Activated T-cell treated with anti-CD3 and anti-CD28 coated beads, Interleukin-2, amount 50 U/mL, for 48 hours (primary cell): ENCODE measurements at places on chromosomes 5 and 9.

DNA sequence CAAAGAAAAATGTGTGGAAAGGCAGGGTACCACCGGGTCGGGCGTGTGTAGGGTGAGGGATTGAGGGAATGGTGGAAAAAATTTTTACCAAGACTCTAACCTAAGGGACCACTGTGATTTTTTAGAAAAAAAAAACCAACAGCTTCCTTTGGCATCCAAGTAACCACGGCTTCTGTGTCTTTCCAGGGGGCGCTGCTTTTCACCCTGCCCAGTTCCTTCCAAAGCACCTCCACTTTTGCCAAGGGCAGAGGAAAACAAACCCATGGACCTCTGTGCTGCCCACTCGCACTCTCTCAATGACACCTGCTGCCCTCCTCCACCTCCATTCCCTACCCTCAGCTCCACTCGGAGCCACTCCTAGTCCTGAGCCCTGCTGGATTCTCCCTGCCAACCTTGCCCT, 381.0 kb downstream of the ENC1 start:
- DNase-seq: no peak

DNA sequence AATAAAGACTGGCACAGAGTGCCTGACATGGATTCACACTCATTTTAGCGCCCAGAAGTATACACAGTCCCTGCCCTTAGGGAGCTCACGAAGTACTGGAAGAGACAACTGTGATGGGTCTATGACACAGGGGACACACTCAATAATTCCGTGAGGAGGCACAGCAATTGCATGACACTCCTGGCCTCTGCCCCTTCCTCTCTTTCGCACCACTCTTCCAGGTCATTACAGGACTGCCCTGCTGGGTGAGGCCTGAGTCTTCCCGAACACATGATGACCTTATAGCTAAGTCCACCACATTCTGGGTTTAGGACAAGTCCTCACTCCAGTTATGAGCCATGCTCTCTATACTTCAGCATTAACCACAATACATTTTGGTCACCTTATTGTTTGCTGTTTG, 134.7 kb downstream of the GNA14 start:
- no peak for DNase-seq

DNA sequence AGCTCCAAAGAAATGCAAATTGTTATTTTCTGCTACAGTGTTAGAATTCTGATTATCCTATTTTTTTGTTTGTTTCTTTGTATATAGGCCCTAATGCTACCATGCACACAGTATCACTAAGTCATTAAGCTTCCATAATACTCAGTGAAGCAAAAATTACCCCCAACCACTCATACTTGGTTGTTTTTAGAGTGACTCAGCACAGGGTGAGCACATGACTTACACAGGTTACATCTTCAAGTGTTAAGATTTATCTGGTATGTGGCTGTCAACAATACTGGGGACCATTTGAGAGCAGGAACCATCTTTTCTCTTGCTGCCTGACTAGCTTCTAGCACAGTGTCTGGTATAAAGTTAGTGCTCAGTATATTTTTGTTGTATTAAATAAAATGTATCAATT, 255.8 kb upstream of the SLC24A2 start:
- DNase-seq: no peak

GRCh38 chr5:56522960-56523359, 289.8 kb upstream of the ANKRD55 start:
- DNase-seq: no peak

DNA sequence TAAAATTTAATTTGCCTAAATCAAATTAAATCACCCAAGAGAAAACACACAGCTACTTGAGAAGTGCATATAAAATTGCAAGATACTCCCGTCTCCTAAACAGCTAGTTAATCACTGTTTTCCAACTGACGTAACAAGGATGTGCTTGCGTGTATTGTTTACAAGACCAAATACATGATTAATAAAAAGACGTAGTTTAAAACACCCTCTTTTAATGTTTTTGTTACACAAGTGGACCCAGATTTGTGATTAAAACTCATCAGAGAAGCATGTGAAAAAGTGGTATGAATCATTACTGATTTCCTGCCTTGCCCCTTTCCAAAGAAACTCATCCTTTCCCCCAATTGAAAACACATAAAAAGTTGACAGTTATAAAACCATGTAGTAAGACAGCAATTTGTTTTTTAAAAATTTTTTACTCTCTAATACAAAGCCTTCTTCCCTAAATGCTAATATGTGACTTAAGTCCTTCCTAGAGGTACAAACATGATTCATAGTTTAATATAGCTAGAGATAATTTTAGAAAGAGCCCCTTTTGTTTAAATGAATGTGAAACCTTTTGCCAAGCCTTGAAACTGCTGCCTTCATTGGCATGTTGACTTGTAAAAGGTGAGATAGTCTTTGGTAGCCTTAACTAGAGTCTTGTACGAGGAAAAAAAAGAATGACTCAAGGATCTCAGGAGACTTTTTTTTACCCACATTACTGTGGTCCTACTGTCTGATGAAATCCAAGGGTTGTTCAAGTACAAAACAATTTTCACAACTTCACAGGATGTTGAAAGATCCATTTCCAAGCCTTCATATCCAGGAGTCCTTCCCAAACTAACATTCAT, 61.4 kb upstream of the FST start:
- no peak for DNase-seq

DNA sequence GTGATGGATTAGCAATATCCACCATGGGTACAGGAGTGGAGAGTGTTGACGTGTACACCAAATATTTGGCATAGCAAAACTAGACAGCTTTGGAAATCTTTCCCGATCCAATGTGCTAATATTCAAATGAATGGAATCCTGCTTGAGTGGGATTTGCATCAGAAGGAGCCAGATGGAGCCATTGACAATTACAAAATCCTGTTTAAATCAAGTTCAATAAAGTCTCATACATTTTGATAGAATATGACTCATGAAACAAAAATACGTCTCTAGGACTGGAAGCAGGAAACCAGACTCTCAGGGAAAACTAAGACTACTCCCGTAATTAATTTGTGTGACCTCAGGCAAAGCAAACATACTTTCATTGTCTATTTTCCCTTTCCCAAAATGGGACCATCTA, 13.0 kb downstream of the TNC start:
- no peak for DNase-seq

GRCh38 chr9:87577746-87578145, 80.1 kb downstream of the DAPK1 start:
- no peak for DNase-seq

DNA sequence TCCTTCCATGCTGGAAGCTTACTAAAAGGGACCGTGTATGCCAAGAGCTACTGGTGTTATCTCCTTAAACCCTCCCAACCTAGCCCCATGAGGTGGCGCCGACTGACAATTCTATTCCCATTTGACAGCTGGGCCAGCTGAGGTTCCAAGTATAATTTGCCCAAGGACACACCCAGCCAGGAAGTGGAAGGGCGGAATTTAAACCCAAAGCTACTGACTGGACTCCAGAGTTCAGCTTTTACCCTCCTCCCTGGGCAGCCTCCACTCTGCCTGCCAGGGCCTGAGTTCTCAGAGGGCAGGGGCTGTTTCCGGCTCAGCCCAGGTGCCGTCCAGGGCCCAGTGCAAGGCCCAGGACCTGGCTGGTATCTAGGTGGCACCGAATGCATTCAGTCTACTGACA, 71.8 kb downstream of the C9orf50 start:
- no peak for DNase-seq

DNA sequence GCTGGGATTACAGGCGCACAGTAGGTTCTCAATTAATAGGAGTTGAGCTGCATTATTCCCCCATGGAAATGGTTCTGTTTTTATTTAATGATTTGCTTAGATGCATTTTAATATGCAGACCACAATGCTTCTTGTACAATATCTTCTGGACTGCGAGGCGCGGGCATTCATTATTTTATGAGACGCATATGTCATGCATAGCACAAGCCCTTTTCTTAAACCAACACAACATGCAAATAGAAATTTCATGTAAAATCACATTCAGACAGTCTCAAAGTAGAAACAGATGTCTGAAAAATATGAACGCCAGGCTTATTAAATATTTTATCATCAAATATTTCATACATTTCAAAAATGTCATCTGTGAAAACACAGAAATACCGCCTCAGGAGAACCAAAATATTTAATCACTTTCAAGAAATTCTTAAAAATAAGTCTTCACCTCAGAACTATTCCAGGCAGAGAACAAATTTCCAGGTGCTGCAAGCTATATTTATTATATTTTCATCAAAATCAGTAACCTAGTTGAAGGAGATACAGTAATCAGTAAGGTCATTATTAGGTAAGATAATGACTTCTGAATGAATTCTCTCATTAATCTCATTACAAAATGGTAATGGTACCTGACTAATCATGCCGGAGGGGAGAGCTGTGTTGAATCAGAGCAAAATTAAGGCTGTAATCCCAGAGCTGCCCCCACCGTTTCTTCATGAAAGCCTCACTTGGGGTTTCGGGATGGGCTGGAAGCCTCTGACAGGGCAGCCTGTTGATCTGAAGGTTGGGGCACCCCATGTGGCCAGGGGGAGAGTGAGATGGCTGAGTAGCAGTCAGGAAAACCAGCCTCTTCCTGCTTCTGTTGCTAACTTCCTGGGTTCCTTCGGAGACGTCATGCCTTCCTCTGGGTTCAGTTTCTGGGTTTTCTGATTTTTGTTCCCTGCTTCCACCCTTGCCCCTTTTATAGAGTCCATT, 133.9 kb upstream of the ZNF618 start:
- no peak for DNase-seq

- no peak for DNase-seq
Observed at GRCh38 chr5:109305352-109305751, 104.4 kb downstream of the PJA2 start.

- no peak for DNase-seq
Observed at GRCh38 chr9:36942891-36943290, 91.2 kb downstream of the PAX5 start.
